ENCODE measurements at places on chromosomes 7 and 10.
A peak's percentile ranks its signal among the peaks of the same experiment; 100 is the strongest.

DNA sequence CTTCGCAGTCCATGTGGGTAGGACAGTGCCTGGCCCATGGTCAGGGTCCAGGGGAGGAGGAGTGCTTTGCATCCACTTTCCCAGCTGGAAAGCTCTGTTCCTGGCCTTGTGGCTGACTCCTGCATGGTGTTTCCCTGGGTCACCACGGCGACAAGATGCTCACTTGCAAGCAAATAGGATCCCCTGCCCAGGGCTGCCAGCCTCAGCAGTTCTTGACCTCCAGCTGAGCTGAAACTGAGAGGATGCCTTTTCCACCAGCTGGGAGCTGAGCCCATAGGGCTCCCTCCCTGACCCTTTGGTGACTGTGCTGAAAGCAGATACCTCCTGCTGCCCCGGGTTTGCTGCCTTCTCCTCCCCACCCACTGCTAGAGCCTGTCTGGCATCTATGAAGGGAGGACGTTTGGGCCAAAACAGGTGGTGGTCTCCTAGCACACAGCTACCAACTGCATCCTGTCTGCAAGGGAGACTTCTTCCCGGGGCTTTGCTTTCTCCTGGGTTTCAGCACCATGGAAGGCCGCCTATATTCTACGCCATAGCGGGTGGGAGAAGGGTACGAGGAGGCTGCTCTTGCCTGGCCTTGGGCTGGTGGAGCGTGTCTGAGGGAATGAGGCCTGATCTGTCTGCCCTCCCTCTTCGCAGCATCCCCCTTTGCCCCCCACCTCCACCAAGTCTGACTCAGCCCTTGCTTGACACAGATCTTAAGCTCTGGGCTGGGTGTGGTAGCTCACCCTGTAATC, 34.4 kb downstream of the UBTD1 start:
- peak; percentile 63 for DNase-seq

DNA sequence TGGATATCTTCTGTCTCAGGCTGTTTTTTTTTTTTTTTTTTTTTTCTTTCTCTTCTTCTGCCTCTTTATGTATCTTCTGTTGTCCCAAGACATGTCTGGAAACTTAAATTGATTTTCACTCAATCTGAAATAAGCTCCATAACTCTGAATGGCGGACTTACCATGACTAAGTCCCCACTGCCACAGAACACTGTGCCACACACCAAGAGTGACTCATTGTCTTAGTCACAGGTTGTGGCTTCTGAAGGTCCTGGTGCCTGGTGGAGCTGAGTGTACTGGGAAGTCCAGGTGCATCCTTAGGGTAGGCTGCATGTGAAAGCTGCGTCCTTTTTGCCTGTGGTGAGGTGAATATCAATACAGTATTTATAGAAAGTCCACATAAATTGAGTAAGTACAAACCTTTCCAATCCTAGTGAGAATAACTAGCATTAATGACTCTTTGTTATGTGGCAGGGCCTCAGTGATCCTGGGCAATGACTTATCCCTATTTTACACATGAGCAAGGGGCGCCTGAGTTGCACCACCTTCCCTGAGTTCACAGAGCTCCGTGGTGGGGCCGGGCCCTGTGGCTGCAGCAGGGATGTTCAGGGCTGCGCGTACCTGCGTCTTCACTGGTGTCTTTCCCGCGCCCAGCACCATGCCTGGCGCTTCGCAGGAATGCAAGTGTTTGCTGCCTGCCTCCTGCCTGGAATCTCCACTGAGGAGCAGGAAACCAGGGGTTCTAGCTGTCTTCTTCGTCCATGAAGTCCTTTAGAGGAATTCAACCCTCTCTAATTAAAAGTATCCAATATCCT, 4.3 kb downstream of the PFKP start:
- DNase-seq: peak; percentile 87

GRCh38 chr7:28759475-28759971, 198.6 kb downstream of the TRIL start:
- DNase-seq: peak; percentile 69

GRCh38 chr10:101292194-101293006, 61.6 kb upstream of the BTRC start:
- no peak for DNase-seq

GRCh38 chr10:2944788-2945187, 122.6 kb upstream of the PFKP start:
- DNase-seq: no peak

GRCh38 chr10:4532976-4533375, 293.0 kb upstream of the AKR1E2 start:
- peak; percentile 13 for DNase-seq

- no peak for DNase-seq
Measured at GRCh38 chr7:4042402-4043045, 639.6 kb upstream of the FOXK1 start.

- DNase-seq: no peak
Measured at GRCh38 chr7:22181663-22182062, 175.3 kb downstream of the RAPGEF5 start.
